ENCODE measurements at places on chromosomes 5 and 9. TPM values are rescaled to one million over a fixed set of nuclear protein-coding genes. Genes with fewer than 3 reads are reported as not detected.

The TSSK1B gene
- total RNA-seq: not detected

The ANKRD55 gene
- not detected for total RNA-seq

The PTGR1 gene
- 380 TPM for total RNA-seq

The ADAMTS2 gene
- 0.11 TPM for total RNA-seq

The FBXL7 gene
- total RNA-seq: 1.6 TPM

The SIT1 gene
- total RNA-seq: not detected

The NMUR2 gene
- total RNA-seq: 0.06 TPM

The ARL14EPL gene
- total RNA-seq: not detected

The SHC3 gene
- total RNA-seq: 0.38 TPM

The SH3GL2 gene
- 0.07 TPM for total RNA-seq

The FBP1 gene
- total RNA-seq: not detected

The TEX48 gene
- not detected for total RNA-seq

The KLHL3 gene
- 0.06 TPM for total RNA-seq

The FAM221B gene
- total RNA-seq: not detected

The OTULINL gene
- 6.1 TPM for total RNA-seq

The FBP2 gene
- not detected for total RNA-seq

The SOHLH1 gene
- not detected for total RNA-seq

The SNCAIP gene
- not detected for total RNA-seq

The WDR38 gene
- not detected for total RNA-seq

The BRINP1 gene
- total RNA-seq: 0.26 TPM

The TAF1L gene
- not detected for total RNA-seq

The ISOC1 gene
- total RNA-seq: 16.7 TPM

The ZNF474 gene
- 0.46 TPM for total RNA-seq

The CER1 gene
- total RNA-seq: not detected

The PDGFRB gene
- 0.09 TPM for total RNA-seq

The GPR21 gene
- total RNA-seq: not detected

The CERCAM gene
- 36.1 TPM for total RNA-seq

The CYSRT1 gene
- total RNA-seq: 4.2 TPM

The PCDHAC1 gene
- 1.4 TPM for total RNA-seq

The SLC28A3 gene
- total RNA-seq: not detected

The RFK gene
- 57.9 TPM for total RNA-seq

The FOXD4L4 gene
- total RNA-seq: not detected

The WDR31 gene
- total RNA-seq: 1.4 TPM

The SLC22A4 gene
- 4.1 TPM for total RNA-seq

The MARCOL gene
- total RNA-seq: not detected

The CTNND2 gene
- total RNA-seq: not detected

The INSL4 gene
- 19.2 TPM for total RNA-seq

The TAF11L5 gene
- not detected for total RNA-seq

The CDC20B gene
- 0.14 TPM for total RNA-seq

The EMB gene
- 5.8 TPM for total RNA-seq

The CRB2 gene
- 0.06 TPM for total RNA-seq

The SURF6 gene
- total RNA-seq: 21.9 TPM

The GRXCR2 gene
- total RNA-seq: not detected

The IL33 gene
- total RNA-seq: 0.49 TPM

The ARID3C gene
- 0.10 TPM for total RNA-seq

The DMRT3 gene
- total RNA-seq: not detected

The ALAD gene
- 14.7 TPM for total RNA-seq

The GABBR2 gene
- total RNA-seq: 0.15 TPM

The OBP2A gene
- total RNA-seq: not detected

The TPPP gene
- 5.3 TPM for total RNA-seq
